ENCODE measurements at places on chromosomes 3 and 15.

GRCh38 chr3:171770689-171771620, 39.3 kb downstream of the PLD1 start:
- peaks cover 23% of the 10 kb centered on the region for H3K4me1 ChIP-seq
- no peaks in the 10 kb centered on the region for H3K36me3 ChIP-seq
- H3K27me3 ChIP-seq, result no peaks in the 10 kb centered on the region
- peak; percentile 87 for DNase-seq
- H3K27ac ChIP-seq, result no peak overlapping the region

DNA sequence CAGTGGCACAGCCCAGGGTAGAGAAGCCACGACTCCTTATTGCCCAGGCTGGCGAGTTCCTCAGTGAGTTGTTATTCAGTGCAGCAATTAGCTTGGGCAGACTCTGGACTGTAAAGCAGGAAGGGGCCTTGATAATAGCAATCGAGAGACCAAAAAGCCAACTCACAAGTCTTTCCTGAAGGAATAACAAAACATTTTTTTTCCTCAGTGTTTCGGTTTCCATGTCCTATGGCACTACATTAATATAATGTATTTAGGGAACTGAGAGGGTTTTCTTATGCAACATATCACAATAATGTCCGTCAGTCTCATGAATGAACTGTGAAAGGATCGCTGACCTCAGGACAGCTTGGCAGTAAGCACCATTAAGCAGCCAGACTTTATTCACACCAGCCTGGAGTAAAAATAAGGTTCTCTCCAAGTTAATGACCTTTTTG, 248.9 kb upstream of the TBL1XR1 start:
- H3K27ac ChIP-seq, result peak overlapping the region; percentile 1
- no peak for DNase-seq
- H3K4me3 ChIP-seq, result no peak overlapping the region
- no peaks in the 10 kb centered on the region for H3K36me3 ChIP-seq

- no peak overlapping the region for H3K4me3 ChIP-seq
- DNase-seq, result no peak
- no peaks in the 10 kb centered on the region for H3K36me3 ChIP-seq
- no peak overlapping the region for H3K27ac ChIP-seq
- H3K27me3 ChIP-seq, result peaks cover 81% of the 10 kb centered on the region
Observed at GRCh38 chr3:169105561-169105960, 558.0 kb downstream of the MECOM start.

DNA sequence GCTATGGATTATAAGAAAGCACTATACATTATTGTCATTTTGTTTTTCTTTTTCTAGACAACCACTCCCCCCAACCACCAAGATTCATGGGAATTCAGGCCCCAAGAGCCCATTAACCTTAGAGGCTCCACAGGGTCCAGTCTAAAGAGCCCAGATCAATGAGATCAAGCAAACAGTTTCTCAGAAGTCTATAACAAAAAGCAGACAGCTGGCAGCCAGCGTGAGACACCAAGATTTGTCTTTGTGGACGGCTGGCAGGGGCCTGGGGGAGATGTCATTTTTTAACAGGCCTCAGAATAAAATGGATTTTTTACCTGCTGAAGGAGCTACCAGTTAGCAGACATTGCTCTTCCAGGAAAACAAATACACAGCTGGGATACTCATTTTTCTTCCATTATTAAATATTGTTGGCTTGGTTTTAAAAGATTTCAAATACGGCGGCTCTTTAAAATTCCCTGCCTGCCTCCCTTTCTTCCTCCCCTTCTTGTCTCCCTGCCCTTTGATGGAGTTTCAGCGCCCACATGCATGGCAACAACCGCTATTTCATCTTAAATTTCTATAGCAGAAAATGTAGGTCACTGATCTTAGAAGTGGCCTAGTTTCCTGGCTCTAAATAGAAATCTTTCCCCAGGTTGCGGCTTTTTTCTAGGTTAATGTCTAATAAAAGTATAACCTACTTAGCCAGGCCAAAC, 130.6 kb downstream of the FAM174B start:
- H3K27ac ChIP-seq, result no peak overlapping the region
- H3K27me3 ChIP-seq, result no peaks in the 10 kb centered on the region
- no peak for DNase-seq
- no peaks in the 10 kb centered on the region for H3K4me1 ChIP-seq
- no peak overlapping the region for H3K4me3 ChIP-seq

DNA sequence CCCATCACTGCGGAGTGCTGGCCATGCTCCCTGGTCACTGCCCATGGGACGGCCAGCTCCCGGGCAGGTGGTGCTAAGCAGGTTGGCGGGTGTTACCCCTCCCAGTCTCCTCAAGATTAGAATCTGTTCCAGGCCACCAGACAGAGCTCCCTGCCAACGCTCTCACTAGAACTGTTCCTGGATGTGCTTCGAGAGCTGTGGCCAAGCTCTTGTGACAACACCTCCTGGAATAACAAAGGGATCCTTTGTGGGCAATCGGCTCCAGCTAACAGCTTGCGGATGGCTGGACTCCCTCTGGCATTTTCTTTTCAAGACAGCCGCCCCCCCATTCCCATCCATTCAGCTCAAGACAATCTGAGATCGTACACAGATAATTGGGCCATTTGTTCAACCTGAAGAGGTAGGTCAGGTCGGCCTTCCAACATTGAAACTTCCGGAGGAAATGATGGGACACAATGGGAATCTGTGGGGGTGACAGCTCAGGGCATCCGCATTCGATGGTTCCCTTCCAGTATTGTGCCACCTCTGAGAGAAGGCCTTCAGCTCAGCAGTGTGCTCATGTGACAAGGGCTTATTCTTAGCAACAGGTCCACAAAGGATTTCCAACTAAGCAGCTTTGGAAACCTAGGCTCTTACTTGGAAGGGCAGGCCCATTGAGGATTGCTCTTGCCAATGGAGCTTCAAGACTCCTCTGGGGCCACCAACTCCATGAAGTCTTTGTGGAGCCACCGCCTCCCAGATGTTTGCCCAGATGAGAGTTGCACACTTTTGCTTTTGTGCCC, 11.6 kb upstream of the EPHB3 start:
- H3K4me1 ChIP-seq, result no peaks in the 10 kb centered on the region
- H3K4me3 ChIP-seq, result no peak overlapping the region
- H3K27ac ChIP-seq, result no peak overlapping the region
- H3K27me3 ChIP-seq, result no peaks in the 10 kb centered on the region
- H3K36me3 ChIP-seq, result no peaks in the 10 kb centered on the region
- DNase-seq, result no peak

DNA sequence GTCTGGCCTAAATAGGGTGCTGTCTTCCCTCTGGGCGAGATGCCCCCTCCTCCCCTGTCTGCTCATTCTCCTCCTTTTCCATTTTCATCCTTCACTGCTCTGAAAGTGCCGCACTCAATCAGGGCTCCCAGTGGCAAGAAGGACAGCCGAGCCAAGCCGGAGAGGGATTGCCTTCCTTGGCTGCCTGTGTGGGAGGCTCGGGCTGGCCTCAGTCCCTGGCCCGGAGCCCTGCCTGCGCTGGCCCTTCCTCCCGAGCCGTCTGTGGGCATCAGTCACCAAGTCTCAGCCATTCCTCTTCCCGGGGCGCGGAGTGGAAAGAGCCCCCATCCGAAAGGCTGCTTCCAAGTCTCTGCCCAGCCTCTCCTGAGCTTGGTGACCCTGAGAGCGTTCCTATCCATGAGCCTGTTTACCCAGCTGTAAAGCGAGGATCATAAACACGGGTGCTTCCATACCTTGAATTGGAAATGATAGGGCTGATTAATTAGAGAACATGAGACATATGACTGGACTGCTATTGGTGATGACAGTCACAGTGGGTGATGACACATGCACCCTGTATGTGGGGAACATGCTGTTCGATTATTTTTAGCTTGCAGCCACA, 59.1 kb upstream of the TLE3 start:
- no peak overlapping the region for H3K4me3 ChIP-seq
- no peak for DNase-seq
- H3K27ac ChIP-seq, result no peak overlapping the region
- no peaks in the 10 kb centered on the region for H3K36me3 ChIP-seq
- no peaks in the 10 kb centered on the region for H3K4me1 ChIP-seq

- H3K36me3 ChIP-seq, result no peaks in the 10 kb centered on the region
- H3K27me3 ChIP-seq, result no peaks in the 10 kb centered on the region
- peak; percentile 5 for DNase-seq
- H3K4me1 ChIP-seq, result no peaks in the 10 kb centered on the region
Observed at GRCh38 chr3:53083521-53083920, 37.6 kb upstream of the SFMBT1 start.

DNA sequence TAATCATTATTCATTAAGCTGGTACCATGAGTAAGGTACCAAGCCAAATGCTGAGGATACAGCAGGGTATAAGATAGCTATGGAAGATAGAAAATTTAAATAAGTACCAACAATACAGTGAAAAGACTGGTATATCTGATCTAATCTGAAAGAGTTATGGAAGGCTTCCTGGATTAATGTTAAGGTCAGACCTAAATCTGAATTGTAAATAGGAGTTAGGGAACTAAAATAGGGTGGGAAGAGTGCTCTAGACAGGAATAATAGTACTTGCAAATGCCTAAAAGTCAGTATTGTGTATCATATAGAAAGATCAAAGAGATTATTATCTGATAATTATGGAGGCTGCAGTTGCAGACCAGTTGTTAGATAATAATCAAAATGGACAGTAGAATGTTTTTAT, 2.6 kb upstream of the ACKR4 start:
- no peak overlapping the region for H3K4me3 ChIP-seq
- DNase-seq, result no peak
- no peak overlapping the region for H3K27ac ChIP-seq
- H3K4me1 ChIP-seq, result peaks cover 18% of the 10 kb centered on the region

Measured in A673 (cell line).